Effector memory CD4-positive, alpha-beta T cell (primary cell): ENCODE measurements at places on chromosomes 5 and 9.

DNA sequence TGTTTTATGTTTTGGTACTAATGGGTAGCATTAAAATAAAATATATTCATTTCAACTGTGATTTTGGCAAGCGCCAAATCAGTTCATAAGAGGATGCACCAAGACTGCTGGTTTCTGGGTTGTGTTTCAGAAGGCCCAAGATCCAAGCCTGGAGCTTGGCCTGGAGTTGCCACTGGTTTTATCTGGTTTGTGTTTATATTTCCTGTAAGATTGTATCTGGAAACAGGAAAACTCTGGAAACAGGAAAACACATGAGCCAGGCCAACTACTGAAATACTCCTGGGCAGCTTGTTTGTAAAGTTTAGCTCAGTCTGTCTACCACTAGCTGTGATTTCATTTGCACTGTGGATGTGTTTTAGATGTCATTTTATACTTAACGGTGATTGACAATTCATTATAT, 5.5 kb downstream of the FSTL4 start:
- no peak for DNase-seq
- no peaks in the 10 kb centered on the region for H3K36me3 ChIP-seq
- H3K4me1 ChIP-seq = peaks cover 6% of the 10 kb centered on the region
- no peak overlapping the region for H3K4me3 ChIP-seq

- H3K4me1 ChIP-seq = no peaks in the 10 kb centered on the region
- no peak for DNase-seq
- H3K36me3 ChIP-seq = no peaks in the 10 kb centered on the region
- no peak overlapping the region for H3K27ac ChIP-seq
- no peak overlapping the region for H3K4me3 ChIP-seq
Observed at GRCh38 chr9:115202960-115203751, 85.2 kb upstream of the TNC start.

- H3K27me3 ChIP-seq = no peaks in the 10 kb centered on the region
- no peaks in the 10 kb centered on the region for H3K36me3 ChIP-seq
- H3K4me1 ChIP-seq = peaks cover 4% of the 10 kb centered on the region
- no peak overlapping the region for H3K4me3 ChIP-seq
Observed at GRCh38 chr5:5521478-5521877, 99.0 kb downstream of the ICE1 start.

- no peaks in the 10 kb centered on the region for H3K4me1 ChIP-seq
- H3K4me3 ChIP-seq = no peak overlapping the region
- H3K27me3 ChIP-seq = peaks cover 4% of the 10 kb centered on the region
Observed at GRCh38 chr5:5617024-5617423, 194.5 kb downstream of the ICE1 start.

- H3K27ac ChIP-seq = no peak overlapping the region
- no peak for DNase-seq
- no peaks in the 10 kb centered on the region for H3K27me3 ChIP-seq
- no peaks in the 10 kb centered on the region for H3K4me1 ChIP-seq
- no peak overlapping the region for H3K4me3 ChIP-seq
Observed at GRCh38 chr9:109035684-109036423, 22.6 kb upstream of the CTNNAL1 start.

GRCh38 chr5:73638344-73639095, 12.5 kb downstream of the ARHGEF28 start:
- H3K36me3 ChIP-seq = no peaks in the 10 kb centered on the region
- no peak overlapping the region for H3K27ac ChIP-seq
- DNase-seq = no peak
- H3K4me1 ChIP-seq = no peaks in the 10 kb centered on the region

DNA sequence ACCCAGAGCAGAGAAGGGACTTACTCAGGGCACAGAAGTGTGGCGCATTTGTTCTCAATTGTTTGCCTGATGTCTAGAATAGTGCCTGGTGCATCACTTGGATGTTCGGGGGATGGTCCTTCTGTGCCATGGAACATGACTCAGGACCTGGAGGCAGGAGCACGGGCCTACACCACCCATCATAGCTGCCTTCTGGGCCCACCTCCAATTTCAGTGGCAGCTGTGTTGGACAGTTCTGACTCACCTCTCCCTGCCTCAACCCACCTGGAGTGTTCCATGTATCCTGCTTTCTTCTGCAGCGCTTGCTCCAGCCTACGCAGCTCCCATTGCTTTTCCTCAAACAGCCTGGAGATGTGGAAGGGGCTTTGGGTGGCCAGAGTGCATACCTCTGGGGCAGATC, 12.5 kb upstream of the CXCL14 start:
- H3K4me1 ChIP-seq = no peaks in the 10 kb centered on the region
- H3K36me3 ChIP-seq = no peaks in the 10 kb centered on the region
- DNase-seq = no peak
- no peak overlapping the region for H3K27ac ChIP-seq
- H3K27me3 ChIP-seq = peaks cover 2% of the 10 kb centered on the region
- no peak overlapping the region for H3K4me3 ChIP-seq

DNA sequence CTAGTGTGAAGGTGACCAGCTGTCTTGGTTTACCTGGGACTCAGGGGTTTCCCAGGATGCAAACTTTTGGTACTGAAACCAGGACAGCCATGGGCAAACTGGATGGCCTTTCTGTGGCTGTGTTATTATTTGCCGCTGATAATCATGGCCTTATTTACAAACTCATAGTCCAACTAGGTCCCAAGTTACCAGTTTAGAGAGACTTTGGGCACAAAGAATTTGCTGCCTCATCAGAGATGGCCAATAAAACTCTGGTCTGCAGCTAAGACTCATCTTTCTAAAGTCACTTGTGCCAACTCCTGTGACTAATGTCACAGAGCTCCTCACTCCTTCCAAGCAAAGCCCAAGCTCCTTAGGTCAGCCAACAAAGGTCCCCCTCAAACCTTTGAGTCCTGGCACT, 47.5 kb upstream of the PLPP6 start:
- no peak overlapping the region for H3K4me3 ChIP-seq
- no peaks in the 10 kb centered on the region for H3K27me3 ChIP-seq
- H3K4me1 ChIP-seq = no peaks in the 10 kb centered on the region
- DNase-seq = no peak

- DNase-seq = no peak
- no peak overlapping the region for H3K27ac ChIP-seq
Observed at GRCh38 chr9:114852050-114852594, 46.3 kb upstream of the TNFSF15 start.

DNA sequence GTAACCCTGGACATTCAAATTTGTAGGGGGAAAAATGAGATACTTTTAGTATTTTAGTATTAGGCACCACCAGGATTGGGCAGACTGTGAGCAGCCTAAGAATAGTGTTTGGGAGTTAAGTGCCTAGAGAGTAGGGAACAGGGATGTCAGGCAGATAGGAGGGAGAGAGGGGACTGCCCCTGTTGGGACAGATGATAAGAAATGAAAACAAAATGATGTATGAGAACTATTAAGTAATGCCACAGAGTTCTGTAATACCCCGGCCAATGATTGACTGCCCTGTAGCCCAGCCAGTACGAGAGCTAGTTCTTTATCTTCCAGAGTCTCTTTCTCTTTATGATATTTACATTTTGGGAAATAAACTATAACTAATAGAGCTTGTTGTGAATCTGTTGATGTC, 24.4 kb downstream of the ARHGAP26 start:
- no peak overlapping the region for H3K4me3 ChIP-seq
- H3K4me1 ChIP-seq = no peaks in the 10 kb centered on the region
- H3K36me3 ChIP-seq = no peaks in the 10 kb centered on the region
- DNase-seq = no peak
- no peaks in the 10 kb centered on the region for H3K27me3 ChIP-seq

GRCh38 chr9:94870793-94871558, 144.5 kb downstream of the AOPEP start:
- no peaks in the 10 kb centered on the region for H3K36me3 ChIP-seq
- no peaks in the 10 kb centered on the region for H3K27me3 ChIP-seq
- H3K4me3 ChIP-seq = no peak overlapping the region

DNA sequence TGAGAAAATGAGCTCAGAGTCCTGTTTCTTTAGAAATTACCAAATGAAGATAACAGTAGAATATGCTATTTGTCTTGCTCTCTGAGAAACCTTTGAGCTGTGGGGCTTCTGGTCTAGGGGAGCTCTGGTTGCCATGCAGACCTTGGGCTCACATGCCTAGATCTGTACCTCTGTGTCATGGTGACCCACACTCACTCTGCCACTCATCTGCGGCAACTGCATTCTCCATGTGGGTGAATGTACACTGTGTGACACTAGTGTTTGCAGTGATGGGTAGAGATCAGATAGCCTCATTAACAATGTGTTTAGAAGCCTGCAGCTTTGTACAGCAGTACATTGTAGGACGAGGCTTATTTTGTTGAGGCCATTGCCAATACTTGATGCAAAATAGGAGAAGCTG, 521.2 kb downstream of the CHSY3 start:
- no peaks in the 10 kb centered on the region for H3K27me3 ChIP-seq
- H3K4me1 ChIP-seq = no peaks in the 10 kb centered on the region
- no peak overlapping the region for H3K27ac ChIP-seq
- no peaks in the 10 kb centered on the region for H3K36me3 ChIP-seq
- DNase-seq = no peak

DNA sequence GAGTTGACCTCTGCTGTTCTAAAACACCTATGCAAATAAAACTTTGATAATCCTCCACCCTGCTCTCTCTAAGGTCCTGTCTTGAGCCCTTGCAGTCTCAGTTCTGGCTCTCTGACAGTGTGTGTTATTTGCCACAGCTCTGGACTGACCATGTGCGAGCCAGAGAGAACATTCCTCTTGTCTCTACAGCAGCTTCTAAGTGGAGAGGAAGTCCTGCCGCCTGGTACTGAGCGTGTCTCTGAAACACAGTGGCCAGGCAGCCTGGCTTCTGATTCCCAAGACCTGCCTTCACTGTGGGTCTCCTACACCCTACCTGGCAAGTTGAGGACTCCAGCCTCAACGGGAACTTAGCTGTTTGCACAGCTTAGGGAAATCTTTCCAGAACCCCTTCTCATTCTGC, 61.6 kb downstream of the ENTREP1 start:
- H3K27ac ChIP-seq = no peak overlapping the region
- no peak overlapping the region for H3K4me3 ChIP-seq
- H3K36me3 ChIP-seq = no peaks in the 10 kb centered on the region
- no peaks in the 10 kb centered on the region for H3K27me3 ChIP-seq
- no peak for DNase-seq

DNA sequence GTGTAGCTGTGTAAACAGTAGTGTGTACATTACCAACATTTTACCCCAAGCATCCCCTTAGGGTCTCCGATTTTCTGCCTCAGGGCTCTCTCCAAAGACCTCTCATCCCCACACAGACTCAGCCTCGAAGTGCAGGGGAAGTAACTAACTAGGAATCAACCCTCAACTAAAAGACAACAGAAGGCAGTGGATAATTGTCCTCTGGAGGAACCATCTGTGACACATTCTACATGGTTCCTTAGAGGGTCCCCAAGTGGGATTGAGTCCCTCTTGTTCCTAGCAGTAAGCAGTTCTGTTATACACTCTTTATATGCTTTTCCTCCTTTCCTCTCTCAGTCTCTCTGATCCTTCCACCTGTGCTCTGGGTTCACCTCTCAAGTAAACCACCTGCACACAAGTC, 157.2 kb downstream of the SV2C start:
- H3K4me3 ChIP-seq = no peak overlapping the region
- no peak overlapping the region for H3K27ac ChIP-seq
- no peak for DNase-seq

GRCh38 chr9:136996361-136997292, at the start of gene CLIC3:
Gene CLIC3, minus strand, starts transcription at chr9:136996568. Its CDS starts 25 bp downstream, at chr9:136996543.
- H3K36me3 ChIP-seq = peaks cover 14% of the 10 kb centered on the region
- DNase-seq = peak; percentile 45
- H3K27me3 ChIP-seq = no peaks in the 10 kb centered on the region
- H3K4me3 ChIP-seq = peak within 1 kb of the TSS; percentile 37
- peaks cover 61% of the 10 kb centered on the region for H3K4me1 ChIP-seq
